ENCODE measurements at places on chromosomes 1 and 21.

DNA sequence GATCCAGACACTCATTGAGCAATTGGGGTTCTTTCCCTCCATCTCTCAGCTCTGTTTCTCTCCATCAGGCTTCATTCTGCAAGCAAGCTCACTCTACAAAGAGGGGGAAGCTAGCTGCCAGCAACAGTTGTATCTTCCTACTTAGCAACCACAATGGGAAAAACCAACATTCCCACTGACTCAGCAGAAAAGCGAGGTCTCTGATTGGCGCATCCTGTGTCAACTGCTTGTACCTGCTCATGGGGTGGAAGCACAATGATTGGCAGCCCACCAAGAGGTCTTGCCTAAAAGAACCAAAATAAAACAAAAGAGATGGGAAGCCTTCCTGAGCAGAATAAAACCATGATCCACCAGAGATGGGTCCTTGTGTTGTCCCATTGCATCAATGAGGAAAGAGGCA, 4.0 kb upstream of the CDA start:
- DNase-seq: no peak

- DNase-seq: no peak
Measured at GRCh38 chr1:42114229-42114628, 39.0 kb upstream of the GUCA2B start.

DNA sequence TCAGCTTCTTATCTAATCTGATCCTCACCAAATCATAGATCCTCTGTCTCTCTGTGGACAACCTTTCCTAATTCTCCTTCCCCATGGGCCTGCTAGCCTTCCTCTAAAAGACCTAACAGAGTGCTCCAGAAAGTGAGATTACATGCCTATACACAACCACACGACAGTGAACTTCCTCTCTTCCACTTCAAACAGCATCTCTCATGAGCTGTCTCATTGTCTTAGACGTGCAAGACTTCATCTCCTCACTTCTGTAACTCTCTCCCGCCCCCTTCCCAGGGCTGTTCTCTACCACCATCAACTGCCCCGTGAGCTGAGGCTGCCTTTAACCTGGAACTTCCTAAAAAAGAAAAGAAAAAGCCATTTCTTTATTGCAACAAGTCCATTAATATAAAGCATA, 14.1 kb upstream of the A3GALT2 start:
- no peak for DNase-seq

GRCh38 chr1:54996359-54996868, 2.3 kb upstream of the BSND start:
- peak; percentile 76 for DNase-seq

- DNase-seq: no peak
Measured at GRCh38 chr1:40311692-40312091, 5.4 kb downstream of the COL9A2 start.

DNA sequence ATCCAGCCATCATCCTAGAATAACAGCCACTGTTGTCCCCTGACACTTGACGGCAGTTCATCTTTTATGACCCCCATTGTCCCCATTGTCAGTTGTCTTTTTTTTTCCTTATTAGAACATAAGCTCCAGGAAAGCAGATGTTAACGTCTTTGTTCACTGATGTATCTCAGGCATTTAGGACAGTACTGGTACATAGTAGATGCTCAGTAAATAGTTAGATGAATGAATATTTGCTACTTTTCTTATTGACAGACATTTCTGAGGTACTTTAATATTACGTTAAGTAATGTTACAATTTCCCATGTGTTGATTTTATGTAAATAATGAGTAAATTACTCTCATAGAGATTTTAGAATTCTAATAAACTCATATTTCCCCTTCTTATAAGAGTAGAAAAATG, 69.5 kb downstream of the ADARB1 start:
- DNase-seq: no peak

DNA sequence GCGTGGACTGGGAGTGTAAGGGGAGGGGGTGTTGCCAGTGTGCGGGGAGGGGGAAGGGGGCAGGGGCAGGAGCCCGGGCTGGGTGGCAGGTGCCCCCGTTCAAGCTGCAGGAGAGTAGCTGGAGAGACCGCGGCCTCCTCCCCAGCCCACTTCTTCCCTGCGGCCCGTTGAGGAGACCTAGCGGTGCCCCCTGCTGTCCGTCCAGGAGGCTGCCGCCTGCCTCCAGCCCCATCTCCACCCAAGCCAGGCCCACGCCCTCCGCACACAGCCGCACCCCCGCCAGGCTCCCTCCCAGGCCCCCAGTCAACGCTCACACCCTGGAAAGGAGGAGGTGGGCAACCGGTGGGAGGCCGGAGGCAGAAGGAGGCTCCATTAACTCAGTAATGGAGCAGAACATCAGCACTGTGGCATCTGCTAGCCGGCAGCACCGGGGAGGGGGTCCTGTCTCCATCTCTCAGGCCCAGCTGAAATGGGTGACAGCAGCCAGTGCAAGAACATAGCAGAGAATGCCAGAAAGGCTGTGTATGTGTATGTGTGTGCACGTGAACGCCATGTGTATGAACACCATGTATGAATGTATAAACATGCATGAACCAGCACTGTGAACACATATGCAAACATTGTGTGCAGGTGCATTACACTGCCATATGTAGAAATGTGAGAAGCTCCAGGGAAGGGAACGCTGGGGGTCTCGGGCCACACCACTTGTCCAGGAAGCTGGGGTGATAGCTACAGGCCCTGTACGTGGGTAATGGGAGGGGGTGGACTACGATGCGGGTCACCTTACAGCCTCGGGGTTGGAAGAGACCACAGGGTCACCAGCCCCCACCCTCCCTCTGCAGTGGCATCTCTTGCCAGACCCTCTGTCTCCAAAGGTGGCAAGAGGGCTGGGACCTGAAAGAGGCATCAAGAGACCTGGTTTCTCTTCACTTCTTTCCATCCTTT, 84.6 kb downstream of the SYT2 start:
- DNase-seq: peak; percentile 37

- DNase-seq: no peak
Measured at GRCh38 chr1:3789421-3790300, 6.6 kb downstream of the LRRC47 start.

DNA sequence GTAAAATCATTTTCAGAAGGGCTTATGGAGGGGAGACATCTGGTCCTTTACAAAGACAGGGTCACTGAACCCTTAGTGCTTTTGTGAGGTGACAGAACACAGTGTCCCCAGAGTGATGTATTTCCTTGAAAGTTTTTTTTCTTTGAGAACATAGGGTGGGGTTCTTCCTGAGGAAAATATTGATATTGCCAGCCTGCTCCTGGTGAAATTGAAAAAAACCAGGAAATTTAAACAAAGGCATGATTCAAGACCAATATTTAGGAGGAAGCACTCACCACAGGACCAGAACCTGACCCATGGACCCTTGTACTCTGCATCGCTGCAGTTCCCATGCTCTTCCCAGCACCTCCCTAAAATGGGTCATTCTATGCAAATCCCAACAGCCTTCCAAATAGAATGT, 63.7 kb downstream of the ST6GALNAC3 start:
- DNase-seq: no peak

- no peak for DNase-seq
Measured at GRCh38 chr1:203082571-203083462, 3.0 kb downstream of the MYOG start.

GRCh38 chr21:15524855-15525254, 204.9 kb upstream of the USP25 start:
- no peak for DNase-seq

DNA sequence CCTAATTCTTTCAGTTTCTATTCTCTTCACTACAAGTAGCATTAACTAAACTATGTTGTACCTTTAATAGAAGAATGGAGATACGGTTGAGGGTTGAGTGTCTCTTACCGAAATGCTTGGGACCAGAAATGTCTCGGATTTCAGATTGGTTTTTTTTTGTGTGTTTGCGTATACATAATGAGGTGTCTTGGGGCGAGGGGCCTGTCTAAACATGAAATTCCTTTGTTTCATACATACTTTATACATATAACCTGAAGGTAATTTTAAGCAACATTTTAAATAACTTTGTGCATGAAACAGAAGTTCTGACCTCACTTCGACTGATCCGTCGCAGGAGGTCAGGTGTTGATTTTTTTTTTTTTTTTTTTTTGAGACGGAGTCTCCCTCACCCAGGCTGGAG, 36.3 kb upstream of the MYOCOS start:
- no peak for DNase-seq

- no peak for DNase-seq
Measured at GRCh38 chr1:44016890-44017400, 14.3 kb downstream of the SLC6A9 start.

GRCh38 chr1:98707556-98707955, 46.0 kb downstream of the SNX7 start:
- DNase-seq: no peak

DNA sequence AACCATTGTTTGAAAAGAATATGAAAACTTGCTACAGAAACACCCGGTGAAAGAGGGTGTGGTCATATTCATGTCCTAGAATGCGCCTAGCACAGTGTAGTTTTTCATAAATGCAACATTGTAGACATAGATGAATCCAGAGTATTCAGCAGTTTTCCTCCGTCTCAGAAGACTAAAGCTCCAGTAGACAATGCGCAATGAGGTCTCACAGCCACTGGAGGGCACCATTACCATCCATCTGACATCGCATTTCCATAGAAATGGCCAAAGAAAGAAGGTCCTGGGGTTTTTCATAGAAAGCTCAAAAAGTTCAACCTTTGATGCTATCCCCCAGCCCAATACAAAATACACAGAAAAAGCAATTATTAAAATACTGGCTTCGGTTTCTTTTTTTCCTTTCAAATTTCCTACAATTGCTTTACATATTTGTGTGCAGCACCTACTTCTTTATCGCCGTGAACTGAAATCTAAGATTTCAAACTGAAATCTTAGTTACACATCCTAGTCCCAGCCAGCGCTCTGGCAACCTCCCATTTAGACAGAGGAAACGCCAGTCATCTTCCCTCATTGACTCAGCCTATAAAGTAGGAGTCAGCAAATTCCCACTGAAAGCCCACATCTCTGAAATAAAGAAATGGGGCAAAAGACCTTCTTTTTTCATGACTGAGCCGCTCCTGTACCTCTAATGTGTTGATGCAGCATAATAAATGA, 3.9 kb upstream of the CD58 start:
- peak; percentile 47 for DNase-seq

GRCh38 chr21:44887807-44888580, 14.5 kb upstream of the PTTG1IP start:
- DNase-seq: no peak

GRCh38 chr1:14946684-14947238, 206.8 kb upstream of the TMEM51 start:
- no peak for DNase-seq

DNA sequence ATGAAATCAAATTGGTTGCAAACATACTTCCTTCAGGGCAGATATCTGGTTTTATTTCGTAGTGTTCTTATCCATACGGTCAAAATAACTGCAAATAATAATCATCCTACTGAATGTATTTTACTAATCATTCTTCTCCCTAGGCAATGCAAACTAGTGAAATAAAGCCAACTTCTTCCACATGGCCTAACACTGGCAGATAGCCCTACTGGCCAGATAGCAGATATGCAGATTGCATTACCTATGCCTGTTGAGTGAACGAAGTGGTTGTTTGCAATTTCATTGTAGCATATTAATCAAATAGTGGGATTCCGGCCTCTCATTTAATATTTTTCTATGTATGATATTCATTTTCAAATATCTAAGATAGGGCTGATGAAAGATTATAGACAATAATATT, 116.2 kb downstream of the CENPF start:
- no peak for DNase-seq

DNA sequence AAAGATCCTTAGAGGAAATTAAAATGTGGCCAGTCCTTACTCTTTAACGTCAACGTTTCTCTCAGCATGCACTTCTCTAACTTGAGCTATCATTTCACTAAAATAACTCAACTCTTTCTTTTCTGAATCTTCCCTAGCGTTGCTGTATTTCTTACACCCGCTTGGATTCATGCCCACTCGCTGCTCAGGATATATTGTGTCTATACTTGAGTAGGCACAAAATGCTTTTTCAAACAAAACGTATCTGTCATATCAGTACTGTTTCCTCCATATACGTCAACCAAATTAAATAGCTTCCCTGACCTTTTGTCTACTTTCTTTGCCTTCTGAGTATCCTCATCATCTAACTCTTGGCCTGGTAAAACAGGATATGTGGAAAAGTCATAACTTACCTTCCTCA, 549.7 kb downstream of the SMYD3 start:
- no peak for DNase-seq

GRCh38 chr1:221477252-221477651, 264.6 kb downstream of the DUSP10 start:
- no peak for DNase-seq

GRCh38 chr21:45670731-45671130, 27.2 kb downstream of the PCBP3 start:
- DNase-seq: no peak

- no peak for DNase-seq
Measured at GRCh38 chr1:236288620-236288976, 6.8 kb upstream of the ERO1B start.

- DNase-seq: no peak
Measured at GRCh38 chr1:53371121-53371666, 43.3 kb upstream of the LRP8 start.

DNA sequence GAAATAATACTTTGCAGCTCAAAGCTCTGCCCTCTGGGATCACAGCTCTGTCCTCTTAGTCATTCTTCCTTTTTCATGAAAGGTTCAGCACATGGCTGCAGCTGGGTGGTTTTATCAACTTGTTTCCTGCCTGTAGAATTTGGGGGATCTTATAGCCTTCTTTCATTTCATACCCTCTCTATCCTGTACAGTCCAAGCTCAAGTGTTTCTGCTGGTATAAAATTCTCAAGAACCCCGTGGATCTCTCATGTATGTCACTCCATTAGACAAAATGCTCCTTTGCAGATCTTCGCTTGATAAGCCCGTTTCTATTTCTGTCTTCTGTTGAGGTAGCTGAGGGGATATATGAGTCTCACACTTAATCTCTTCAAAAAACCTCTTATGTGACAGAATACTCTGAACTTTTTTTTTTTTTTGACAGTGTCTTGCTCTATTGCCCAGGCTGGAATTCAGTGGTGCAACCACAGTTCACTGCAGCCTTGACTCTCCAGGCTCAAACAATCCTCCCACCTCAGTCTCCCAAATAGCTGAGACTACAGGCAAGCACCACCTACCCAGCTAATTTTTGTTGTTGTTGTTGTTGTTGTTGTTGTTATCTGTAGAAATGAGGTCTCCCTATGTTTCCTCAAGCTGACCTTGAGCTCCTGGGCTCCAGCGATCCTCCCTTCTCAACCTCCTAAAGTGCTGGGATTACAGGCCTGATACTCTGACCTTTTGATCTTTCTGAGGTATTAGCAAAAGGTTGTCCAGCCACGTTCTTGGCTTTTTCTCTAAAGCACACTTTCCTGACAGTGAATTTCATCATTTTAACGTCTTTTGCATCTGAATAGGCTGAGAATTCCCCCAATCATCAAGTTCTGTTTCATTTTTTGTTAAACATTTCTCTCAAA, 24.6 kb upstream of the COL9A2 start:
- DNase-seq: no peak

DNA sequence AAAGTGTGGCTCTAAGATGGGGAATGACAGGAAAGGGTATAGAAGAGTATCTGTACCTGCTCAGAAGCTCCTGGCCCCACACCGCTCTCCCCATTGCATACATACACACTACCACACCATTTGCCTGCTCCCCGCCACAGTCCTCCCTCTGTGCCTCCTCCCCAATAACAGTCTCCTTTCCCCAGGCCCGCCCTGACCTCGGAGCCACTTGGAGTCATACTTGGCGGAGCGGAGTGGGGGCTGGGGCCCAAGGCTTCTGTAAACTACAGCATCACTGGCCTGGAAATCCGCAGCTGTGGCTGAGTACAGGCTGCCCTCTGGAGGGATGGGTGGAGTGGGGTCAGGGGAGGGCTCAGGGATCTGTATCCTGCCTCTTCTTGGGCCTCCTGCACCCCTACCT, 8.6 kb downstream of the SEMA6C start:
- DNase-seq: no peak

GRCh38 chr1:31505911-31506497, 70.3 kb upstream of the TINAGL1 start:
- no peak for DNase-seq

Measured in stimulated activated naive CD4-positive, alpha-beta T cell treated with Interleukin-2 at 50 U/mL for 16 hours (primary cell).